Occipital lobe (tissue), 3 donors: ENCODE measurements at places on chromosomes 12 and 14.

DNA sequence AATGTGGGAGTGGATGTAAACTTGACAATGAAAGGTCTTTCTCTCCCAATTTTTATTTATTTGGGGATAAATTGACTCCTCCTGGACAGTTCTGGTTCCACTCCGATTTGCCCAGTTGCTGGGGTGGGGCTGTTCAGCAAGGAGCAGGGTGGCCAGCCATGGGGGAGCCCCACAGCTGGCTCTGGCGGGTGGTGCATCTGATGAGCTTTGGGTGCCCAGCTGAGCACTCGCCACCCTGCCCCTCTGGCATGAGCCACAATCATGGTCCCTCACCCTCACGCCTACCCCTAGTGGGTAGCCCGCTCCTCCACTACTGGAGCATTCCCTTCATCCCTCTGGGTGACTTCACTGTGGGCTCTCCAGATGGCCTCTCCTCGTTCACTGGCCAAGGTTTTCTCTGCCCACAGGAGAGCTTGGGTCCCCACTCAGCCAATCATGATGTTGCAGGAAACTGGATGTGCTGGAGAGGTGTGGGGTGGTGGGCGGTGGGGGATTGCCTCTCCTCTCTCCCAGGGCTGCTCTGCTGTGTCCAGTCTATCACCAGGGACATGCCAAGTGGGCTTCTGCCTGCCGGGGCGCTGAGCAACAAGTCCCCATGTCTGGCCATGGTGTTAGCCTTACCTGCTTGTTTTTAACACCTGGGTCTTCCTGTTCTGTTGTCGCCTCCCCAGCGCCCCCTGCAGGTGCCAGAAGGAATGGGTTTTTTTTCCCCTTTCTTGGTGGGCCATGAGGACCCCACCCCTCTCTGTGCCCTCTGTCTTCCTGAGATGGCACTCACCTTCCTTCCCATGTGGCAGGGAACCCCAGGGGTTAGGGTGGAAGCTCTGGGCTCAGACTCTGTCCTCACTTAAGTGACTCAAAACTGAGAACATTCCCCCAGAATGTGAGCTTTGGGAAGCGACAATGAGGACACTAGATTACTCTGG lies 3.4 kb downstream of the CYP46A1 start:
- DNase-seq, result no peak

- DNase-seq, result no peak
Measured at GRCh38 chr12:95017482-95017881, 14.0 kb upstream of the NDUFA12 start.

- DNase-seq, result no peak
Measured at GRCh38 chr14:86022031-86022629, 492.2 kb downstream of the FLRT2 start.

DNA sequence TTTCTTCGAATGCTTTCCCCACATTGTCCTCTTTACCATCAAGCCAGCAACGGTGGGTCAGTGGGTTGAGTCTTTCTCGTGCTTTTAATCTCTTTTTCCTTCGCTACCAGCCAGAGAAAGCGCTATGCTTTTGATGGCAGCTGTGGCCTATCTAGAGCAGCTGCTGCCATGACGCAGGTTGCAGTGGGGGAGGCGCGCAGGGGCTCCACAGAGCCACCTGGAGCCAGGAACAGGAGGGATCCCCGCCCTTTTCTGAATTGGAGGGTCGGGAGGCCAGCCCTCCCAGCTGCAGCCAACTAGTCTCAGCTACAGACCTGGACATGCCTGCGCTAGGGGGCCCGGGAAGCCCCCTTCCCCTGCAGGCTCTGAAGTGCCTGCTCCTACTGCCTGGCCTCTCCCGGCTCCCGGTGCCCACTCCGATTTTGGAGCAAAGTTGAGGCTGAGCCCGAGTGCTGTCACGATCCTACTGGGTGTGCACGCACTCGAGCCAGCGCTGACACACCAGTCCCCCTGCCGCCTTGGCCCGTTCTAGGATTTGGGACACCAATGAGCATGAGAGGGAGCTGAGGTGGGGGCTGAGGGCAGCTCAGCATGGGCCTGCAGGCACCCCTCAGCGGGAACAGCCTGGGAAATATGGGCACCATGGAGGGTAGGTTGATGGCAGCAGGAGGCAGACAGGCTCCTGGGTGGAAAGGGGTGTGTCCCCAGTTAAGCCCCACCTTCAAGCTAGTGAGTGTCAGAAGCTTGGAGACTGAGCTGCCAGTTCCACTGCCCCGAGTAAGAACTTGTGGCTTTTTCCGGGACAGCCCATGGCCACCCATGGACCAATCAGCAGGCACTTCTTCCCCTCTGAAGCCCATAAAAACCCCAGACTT lies 784.2 kb downstream of the SLC6A15 start:
- no peak for DNase-seq

DNA sequence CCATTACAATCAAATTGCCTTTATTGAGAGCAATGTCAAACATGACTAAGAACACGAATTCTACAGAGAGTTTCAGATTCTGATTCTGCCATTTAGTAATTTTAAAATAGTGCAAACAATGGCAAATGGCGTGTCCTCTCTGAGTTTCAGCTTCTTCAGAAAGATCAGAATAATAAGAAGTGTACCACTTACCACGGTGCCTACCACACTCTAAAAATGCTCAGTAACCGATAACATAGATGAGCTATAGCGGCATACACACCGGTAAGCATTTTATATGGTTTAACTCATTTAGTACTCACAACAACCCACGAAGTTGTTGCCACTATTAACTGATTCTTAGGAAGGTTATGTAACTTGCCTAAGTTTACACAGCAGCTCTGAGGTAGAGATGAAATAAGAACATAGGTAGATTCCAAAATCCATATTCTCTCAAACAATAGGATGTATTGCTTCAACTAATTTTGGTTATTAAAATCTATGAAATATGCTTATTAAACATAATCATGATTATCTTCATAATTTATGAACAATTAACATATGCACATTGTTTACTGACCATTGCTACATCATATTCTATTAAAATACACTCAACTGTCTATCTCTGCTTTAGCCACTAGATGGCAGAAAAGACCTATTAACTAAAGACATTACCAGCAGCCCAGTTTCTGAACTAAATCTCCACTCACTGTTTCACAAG lies 38.3 kb downstream of the SLC6A15 start:
- DNase-seq, result no peak

GRCh38 chr12:110796952-110797351 lies 49.8 kb upstream of the CCDC63 start:
- DNase-seq, result no peak
